ENCODE measurements at places on chromosomes 5 and 9. TPM values are rescaled to one million over a fixed set of nuclear protein-coding genes. Genes with fewer than 3 reads are reported as not detected.

DNA sequence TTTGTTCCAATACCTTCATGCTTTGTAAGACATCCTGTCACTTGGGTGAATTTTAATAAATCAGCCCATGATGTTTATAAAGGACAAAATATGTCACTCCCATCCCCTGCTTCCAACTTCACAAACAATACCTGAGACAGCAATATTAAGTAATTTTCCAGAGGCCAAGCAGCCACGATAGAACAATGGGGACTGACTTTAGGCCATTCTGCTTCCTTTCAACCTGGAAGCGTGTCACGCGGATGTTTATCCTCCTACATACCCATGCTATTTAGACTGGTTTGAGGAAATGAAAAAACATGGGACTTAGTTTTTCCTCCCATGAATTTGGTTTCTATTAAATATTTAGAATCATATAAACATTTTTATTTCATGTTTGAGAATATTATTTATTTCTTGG is 82.9 kb downstream of the GRAMD2B start:
- no peak for DNase-seq

- no peak for DNase-seq
Observed at GRCh38 chr9:4116071-4116581, 183.7 kb downstream of the GLIS3 start.

The SLIT3 gene
- 21.7 TPM for polyA plus RNA-seq

- peak; percentile 83 for DNase-seq
Observed at GRCh38 chr5:4348423-4348822, 752.8 kb downstream of the IRX1 start.

- DNase-seq, result no peak
Observed at GRCh38 chr5:14787801-14788579, 83.6 kb downstream of the ANKH start.
